Muscle of leg (tissue), 16 donors: ENCODE measurements at places on chromosomes 2 and 18. TPM values are rescaled to one million over a fixed set of nuclear protein-coding genes. Genes with fewer than 3 reads are reported as not detected.

Gene NEU4
- 6.7 TPM for total RNA-seq

Gene SPATA3
- not detected for total RNA-seq

Gene ANTXR1
- total RNA-seq, result 86.0 TPM

Gene SIX2
- total RNA-seq, result 3.3 TPM

- peaks cover 25% of the 10 kb centered on the region for H3K4me1 ChIP-seq
- peak overlapping the region; percentile 71 for H3K27ac ChIP-seq
- no peak overlapping the region for H3K4me3 ChIP-seq
Measured at GRCh38 chr18:56563568-56563967, 74.8 kb downstream of the TXNL1 start.

DNA sequence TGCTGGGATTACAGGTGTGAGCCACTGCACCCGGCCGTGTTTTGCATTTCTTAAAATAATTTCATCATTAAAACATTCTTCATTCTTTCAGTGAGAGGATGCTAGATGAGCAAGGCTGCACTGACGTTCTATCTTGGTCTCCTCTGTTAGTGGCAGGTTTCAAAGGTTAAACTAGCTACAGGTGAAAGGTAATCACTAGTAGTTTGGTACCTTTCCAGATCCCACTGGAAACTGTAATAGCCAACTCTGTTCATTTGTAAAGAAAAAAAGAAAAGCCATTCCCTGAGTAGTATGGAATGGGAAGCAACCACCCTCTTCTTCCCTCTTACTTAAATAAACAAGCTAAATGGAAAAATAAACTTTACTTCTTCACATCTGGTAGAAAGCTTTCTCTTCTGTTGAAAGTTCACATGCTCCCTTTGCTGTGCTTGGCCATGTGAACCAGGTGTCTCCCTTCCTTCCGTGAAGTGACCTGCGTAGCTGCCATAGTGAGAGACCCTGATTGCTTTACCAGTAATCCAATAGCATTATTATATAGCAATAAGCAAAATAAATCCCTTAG, 94.0 kb downstream of the GREB1L start:
- no peak overlapping the region for H3K4me3 ChIP-seq
- DNase-seq, result no peak
- H3K4me1 ChIP-seq, result no peaks in the 10 kb centered on the region

- H3K4me1 ChIP-seq, result no peaks in the 10 kb centered on the region
- DNase-seq, result no peak
- H3K27ac ChIP-seq, result no peak overlapping the region
Measured at GRCh38 chr2:231800493-231801091, 14.3 kb downstream of the COPS7B start.

- peaks cover 8% of the 10 kb centered on the region for H3K36me3 ChIP-seq
- H3K27me3 ChIP-seq, result no peaks in the 10 kb centered on the region
- no peak overlapping the region for H3K27ac ChIP-seq
Measured at GRCh38 chr2:24894750-24895149, 25.3 kb downstream of the ADCY3 start.

GRCh38 chr2:170816504-170817092, at the start of gene GAD1:
Gene GAD1 (plus strand): TSS chr2:170816887. CDS start chr2:170818592, 1,705 bp downstream.
- H3K4me1 ChIP-seq, result peaks cover 47% of the 10 kb centered on the region
- peak within 1 kb of the TSS; percentile 26 for H3K4me3 ChIP-seq
- H3K27ac ChIP-seq, result no peak within 1 kb of the TSS
- H3K27me3 ChIP-seq, result peaks cover 87% of the 10 kb centered on the region
- DNase-seq, result peak; percentile 59
